ENCODE measurements at places on chromosomes 6 and 20. TPM values are rescaled to one million over a fixed set of nuclear protein-coding genes. Genes with fewer than 3 reads are reported as not detected.
A peak's percentile ranks its signal among the peaks of the same experiment; 100 is the strongest.

Gene RNF182
- total RNA-seq: 0.85 TPM

Gene PSMB9
- total RNA-seq: 68.9 TPM

GRCh38 chr20:4972506-4973251 lies 28.6 kb downstream of the SLC23A2 start:
- peak; percentile 19 for DNase-seq

GRCh38 chr6:90186637-90187371 lies 109.8 kb downstream of the BACH2 start:
- no peak for DNase-seq

Gene DPPA5
- total RNA-seq: not detected

Gene PREX1
- total RNA-seq: 63.9 TPM

- DNase-seq: no peak
Measured at GRCh38 chr6:108873971-108874370, 25.7 kb downstream of the ARMC2 start.

DNA sequence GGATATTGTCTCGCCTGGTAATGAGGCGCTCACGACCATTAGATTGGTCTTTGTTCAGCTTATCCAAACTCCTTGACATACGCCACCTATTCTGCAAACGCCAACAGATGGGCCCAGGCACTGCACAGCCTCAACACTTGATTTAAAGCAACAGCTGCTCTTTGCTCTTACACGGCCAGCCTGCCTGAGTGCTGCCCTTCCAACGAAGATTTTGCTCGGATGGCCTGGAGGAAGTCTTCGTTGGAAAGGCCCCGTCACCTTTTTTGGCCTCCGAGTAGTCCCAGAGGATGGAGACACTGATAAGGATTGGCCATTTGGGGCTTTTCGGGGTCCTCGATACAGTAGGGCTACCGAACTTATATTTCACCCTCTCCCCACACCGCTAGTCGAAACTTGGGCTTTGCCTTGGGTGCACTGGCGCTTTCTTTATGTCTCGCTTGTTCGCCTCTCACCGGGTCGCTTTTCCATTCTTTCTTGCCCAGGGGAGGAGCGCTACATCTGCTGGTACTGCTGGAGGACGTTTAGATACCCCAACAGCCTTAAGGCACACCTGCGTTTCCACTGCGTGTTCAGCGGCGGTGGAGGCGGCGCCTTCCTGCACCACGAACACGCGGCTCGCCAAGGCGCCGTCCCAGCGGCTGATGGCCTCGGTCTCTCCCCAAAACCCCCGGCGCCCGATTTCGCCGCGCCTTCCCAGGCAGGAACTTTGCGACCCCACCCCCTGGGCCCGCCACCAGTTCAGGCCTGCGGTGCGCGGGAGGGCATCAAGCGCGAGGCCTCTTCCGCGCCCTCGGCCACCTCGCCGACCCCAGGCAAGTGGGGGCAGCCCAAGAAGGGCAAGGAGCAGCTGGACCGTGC lies 6.1 kb downstream of the PRDM13 start:
- DNase-seq: no peak

DNA sequence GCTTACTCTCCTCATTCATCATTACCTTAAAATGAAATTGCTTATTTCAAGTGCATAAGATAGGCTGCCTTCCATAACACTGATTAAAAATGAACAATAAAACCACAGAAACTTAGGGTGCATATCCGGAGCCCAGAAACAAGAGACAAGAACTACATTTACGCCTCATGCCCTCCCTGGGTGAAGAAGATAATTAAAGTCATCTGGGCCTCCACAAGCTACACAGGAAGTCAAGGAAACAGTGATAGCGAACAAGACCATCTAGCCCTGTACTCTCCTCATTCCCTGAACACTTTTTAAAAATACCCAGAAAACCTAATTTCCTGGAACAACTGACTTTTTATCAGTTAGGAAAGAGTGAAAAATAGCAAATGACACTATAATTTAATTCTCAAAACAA lies 6.3 kb downstream of the SOD2 start:
- DNase-seq: no peak

Gene MAP7
- total RNA-seq: 1.1 TPM

DNA sequence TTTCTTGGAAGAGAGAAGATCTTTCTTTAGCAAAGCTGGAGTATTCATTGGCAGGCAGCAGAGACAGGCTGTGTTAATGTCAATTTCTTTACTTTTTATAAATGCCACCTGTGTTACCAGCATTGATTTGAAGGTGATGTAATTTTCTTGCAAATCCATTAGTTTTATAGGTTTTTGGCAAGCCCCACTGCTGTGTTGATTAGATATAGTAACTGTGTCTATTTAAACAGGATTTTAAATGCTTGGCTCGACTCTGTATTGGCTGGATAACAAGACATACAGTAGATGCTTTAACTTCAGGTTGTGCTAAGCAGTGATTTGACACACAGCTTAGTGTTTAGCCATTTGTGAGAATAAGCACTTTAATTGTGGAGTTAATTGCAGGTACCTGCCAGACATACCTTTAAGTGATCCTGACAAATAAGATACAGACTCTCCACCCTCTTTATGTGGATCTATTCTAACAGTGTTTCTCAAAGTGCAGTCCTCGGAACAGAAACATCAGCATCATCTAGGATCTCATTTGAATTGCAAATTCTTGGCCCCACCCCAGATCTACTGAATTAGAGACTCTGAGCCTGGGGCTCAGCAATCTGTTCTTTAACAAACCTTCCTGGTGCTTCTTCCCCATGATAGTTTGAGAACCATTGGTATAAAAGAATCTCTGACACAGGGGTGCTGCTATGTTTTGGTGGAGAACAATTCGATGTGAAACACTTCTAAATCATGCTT lies 397.5 kb downstream of the HDGFL1 start:
- no peak for DNase-seq

DNA sequence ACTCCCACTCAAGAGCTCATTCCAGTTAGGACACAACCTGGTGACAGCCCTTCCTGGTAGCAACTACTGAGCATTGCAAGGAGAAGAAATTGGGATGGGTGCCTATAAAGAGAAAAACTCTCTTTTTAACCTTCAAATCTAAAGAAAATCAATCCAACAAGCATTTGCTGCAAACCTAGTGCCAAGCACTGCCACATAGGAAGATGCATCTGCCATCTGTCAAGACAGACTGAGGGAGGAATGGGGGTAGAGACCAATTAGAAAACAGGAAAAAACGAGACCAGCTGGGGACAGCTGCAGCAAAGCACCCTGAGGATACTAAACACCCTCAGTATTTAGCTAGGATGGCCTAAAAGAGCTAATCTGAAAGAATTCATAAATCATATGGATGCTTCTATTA lies 27.9 kb downstream of the HLA-DMB start:
- DNase-seq: no peak

GRCh38 chr6:14068133-14068532 lies 49.4 kb upstream of the CD83 start:
- peak; percentile 63 for DNase-seq

DNA sequence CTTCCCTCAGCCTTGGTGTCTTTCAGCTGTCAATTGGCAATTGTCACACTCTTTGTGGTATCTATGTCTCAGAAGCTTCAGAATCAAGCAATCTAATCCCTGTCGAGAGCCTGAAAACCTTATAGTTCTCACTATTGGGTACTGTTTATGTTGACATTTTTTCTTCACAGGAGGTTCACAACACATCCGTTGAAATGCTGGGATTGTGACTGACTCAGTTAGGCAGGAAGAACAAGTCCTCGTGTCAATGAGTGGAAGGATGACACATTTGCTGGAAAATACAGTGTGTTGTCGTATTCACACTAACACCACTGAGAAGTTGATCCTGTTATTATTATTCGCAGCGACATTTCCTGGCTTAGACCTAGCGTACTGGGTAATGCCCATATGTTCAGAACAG lies 163.9 kb upstream of the CITED2 start:
- DNase-seq: peak; percentile 95

DNA sequence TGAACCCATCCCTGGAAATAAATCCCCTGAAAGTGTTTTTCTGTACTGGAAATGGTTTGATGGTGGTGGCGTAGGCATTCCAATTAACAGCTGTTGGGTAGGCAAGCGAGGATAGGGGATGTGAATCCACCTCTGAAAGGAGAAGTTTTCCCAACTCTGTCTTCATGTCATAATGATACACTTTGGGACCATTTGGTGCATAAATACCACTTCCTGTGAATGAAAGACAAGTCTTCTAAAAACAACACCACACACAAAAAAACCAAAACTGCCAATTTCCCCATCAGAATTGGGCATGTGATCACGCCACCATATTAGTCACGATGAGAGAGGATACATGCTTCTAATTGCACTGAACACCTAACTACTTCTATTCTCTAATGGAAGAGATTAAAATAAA lies 6.4 kb downstream of the VNN2 start:
- DNase-seq: no peak

- DNase-seq: peak; percentile 34
Measured at GRCh38 chr20:23080521-23080920, 5.6 kb downstream of the CD93 start.

DNA sequence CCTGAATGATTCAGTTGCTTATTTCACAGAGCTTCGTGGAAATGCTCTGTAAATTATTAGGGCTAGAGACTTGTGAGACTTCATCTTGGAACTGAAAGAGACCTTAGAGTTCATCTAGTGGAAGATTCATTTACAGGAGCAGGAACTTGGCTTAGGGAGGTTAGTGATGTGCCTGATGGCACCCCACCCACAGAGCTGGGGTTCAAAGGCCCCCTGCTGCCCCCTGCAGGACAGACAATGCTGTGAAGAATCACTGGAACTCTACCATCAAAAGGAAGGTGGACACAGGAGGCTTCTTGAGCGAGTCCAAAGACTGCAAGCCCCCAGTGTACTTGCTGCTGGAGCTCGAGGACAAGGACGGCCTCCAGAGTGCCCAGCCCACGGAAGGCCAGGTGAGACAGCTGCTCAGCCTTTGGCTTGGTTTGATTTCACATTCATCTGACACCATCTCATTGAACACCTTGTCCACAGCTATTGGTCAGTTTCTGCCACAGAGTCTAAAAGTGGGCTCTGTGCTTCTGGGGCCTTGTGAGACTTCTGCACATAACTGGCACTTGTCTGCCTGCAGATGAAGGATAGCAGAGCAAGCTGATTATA lies 25.1 kb downstream of the MYBL2 start:
- peak; percentile 60 for DNase-seq

DNA sequence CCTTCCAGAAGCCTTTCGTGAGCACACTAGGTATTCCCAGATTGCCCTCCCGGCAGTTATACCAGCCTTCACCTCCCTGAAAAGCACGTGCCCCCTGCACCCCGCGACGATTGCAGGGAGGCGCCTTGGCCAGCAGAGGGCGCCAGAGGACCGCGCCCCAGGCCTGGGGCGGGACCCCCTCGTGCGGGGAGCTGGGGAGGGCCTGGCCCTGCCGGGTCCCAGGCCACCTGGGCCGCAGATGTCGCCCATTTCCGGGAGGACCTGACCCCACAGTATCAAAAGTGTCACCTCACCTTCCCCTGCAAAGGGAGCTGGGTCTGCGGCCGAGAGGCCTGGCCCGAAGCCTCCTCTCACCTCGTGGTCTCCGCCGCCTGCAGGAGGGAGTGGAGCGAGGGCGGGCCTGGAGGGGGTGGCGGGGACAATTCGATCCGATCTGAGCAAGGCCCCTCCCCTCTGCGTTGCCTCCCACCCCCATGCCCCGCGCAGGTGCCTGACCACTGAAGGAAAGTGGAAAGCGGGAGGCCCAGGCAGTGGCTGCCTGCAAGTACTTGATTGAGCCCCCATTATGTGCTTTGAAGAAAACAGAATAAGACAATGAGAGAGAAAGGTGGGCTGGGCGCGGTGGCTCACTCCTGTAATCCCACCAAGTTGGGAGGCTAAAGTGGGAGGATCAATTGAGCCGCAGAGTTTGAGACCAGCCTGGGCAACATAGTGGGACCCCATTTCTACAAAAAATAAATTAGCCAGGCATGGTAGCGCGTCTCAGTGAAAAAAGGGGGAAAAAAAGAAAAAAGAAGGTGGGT lies 3.5 kb upstream of the SNAI1 start:
- DNase-seq: peak; percentile 72

DNA sequence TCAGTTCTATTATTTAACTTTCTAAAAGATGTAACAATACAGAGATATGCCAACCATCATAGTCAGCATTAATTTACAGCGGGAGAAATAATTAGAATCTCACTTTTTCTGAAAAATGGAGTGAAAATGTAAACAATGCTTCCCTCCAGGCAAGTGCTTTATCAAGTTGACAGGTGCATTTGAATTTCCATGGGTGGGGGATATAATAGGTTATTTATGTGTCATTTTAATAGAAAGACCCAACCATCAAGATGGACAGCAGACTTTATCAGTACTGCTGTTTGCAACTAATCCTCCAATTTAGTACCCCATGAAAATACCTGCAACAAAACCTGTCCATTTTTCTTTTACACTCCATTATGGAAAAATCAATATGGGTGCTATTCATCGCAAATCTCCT lies 780.1 kb downstream of the TFAP2A start:
- no peak for DNase-seq

Gene IMPG1
- not detected for total RNA-seq

Gene SEL1L2
- total RNA-seq: not detected

GRCh38 chr6:7496266-7496875 lies 45.1 kb upstream of the DSP start:
- no peak for DNase-seq

DNA sequence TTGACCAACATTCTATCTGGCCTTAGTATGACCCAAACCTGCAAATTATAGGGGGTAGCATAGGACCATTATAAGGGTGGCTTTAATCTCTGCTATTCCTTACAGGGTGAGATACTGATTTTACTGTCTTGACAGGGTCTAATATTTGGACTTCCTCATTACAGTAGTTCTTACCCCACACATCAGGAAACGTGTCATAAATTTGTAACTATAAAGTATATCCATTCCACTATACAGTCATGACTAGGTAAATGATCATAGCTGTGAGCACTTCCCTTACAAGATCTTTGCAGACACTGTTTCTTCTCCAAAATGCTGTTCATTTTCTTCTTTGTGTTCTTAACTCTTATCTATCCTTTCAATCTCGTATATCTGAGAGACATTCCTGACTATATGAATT lies 518.7 kb upstream of the RNF217 start:
- no peak for DNase-seq

GRCh38 chr20:31644701-31645100 lies 7.0 kb downstream of the COX4I2 start:
- DNase-seq: no peak

DNA sequence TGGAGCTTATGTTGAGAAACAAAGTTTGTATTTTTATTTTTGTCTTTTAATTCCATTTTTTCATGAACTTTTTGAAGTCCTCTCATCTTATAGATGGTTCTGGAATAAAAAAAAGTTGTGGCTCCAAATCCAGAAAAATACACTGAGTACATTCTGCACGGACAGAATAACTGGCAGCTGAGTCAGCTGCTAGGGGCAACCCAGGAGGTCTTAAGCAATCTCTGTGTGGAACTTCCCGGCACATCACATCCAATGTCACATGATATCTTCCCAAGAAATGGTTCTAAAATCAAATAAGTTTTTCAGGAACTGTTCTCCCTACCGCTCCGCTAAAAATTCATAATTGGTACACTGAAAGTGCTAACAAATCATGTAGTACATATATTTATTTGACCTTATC lies 29.8 kb downstream of the SLC13A3 start:
- no peak for DNase-seq

- peak; percentile 52 for DNase-seq
Measured at GRCh38 chr6:141675957-141676356, 456.8 kb upstream of the GJE1 start.

Data from dermis blood vessel endothelial cell (primary cell).